ENCODE measurements at places on chromosomes 2 and 18.

DNA sequence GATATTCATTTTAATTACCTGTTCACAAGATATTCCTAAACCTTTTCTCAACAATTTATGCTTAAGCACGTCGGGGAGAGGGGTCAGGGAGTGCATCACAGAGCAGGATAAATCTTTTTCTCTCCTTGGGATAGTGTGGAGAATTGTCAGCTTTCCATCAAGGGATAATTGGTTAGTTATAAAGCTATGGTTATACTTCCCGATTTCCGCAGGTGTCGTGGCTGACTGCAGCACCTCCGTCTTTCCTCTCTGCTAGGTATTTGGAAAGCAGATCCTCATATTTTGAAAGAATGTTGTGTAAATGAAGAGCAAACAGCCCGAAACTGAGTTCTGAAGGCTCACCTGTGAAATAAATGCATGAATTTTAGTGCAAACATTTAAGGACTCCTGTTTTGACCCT lies 778 bp downstream of the DYNC2LI1 start:
- DNase-seq: no peak

GRCh38 chr2:143937723-143938350 lies 582.1 kb downstream of the ZEB2 start:
- DNase-seq: no peak

- DNase-seq: no peak
These were observed 632 bp upstream of the ACVR1 start for GRCh38 chr2:157876786-157877138.

DNA sequence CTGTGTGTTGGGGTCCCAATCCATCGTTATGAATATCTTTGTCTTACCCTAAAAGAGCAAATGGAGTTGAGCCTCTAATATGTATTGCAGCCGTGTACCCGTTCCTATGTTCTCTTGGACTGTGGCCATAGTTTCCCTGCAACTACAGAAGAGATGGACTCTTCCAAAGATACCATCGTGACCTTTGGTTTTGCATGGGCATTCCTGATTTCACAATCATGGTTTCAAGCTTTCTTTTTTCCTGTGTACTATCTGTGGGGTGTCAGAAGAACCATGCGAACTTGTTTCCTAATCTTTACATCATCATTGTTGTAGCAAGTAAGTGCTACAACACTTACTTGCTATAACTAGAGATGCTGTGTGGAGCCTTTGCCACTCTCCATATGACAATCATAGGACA lies 1295.7 kb downstream of the DPP10 start:
- DNase-seq: no peak

DNA sequence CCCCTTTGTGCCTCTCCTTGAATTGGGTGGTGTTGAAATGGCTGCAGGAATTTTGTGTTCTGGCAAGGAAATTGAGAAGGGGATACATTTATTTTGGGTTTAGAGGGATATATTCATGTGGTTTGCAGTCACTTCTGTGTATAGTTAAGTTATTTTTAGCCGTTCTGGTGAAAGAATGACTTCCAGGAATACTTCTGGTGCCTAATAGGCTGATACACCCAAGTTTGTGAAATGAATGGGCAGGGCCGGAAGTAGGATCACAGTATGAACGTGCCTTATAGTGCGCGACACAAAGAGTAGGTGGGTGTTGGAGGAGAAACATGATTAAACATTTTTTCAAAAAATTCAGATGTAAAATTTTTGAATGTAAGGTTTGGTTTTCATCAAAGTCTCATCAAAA lies 168.6 kb upstream of the ATP5MC3 start:
- DNase-seq: no peak

DNA sequence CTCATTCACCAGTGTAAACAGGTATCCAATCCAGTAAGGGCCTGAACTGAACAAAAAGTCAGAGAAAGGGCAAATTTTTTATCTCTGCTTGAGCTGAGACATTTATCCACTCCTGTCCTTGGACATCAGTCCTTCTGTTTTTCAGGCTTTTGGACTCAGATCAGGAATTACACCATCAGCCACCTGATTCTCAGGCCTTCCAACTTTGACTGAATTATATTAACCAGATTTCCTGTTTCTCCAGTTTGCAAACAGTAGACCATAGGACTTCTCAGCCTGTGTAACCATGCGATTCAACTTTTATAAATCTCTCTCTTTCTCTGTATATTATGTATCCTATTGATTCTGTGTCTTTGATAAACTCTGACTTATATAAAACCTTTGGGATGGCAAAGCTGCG lies 289.3 kb upstream of the CDH2 start:
- no peak for DNase-seq

All from DMS 273 treated with DMSO at 0.1 percent for 48 hours (cell line).